ENCODE measurements at places on chromosomes 2 and 18. TPM values are rescaled to one million over a fixed set of nuclear protein-coding genes. Genes with fewer than 3 reads are reported as not detected.

Gene CCDC68
- total RNA-seq: not detected

DNA sequence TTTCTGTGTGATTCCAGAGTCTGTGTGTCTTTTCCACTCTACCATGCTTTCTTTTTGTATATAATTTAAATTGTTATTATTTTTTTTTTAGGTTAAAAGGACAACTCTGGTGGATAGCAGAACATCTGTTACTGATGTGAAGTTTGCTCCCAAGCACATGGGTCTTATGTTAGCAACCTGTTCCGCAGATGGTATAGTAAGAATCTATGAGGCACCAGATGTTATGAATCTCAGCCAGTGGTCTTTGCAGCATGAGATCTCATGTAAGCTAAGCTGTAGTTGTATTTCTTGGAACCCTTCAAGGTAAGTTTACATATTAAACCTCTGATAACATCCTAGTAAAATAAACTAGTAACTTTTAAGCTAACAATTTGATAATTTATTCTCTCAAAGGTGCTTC is 15.3 kb downstream of the SEH1L start:
- no peaks in the 10 kb centered on the region for H3K27me3 ChIP-seq
- no peaks in the 10 kb centered on the region for H3K4me1 ChIP-seq
- H3K27ac ChIP-seq: no peak overlapping the region

- no peaks in the 10 kb centered on the region for H3K36me3 ChIP-seq
- no peak for DNase-seq
- no peak overlapping the region for H3K27ac ChIP-seq
- H3K27me3 ChIP-seq: no peaks in the 10 kb centered on the region
- no peaks in the 10 kb centered on the region for H3K4me1 ChIP-seq
These were observed 40.6 kb downstream of the DHX57 start for GRCh38 chr2:38835015-38835601.

- H3K36me3 ChIP-seq: no peaks in the 10 kb centered on the region
- DNase-seq: no peak
- no peak overlapping the region for H3K4me3 ChIP-seq
- H3K4me1 ChIP-seq: peaks cover 30% of the 10 kb centered on the region
- no peak overlapping the region for H3K27ac ChIP-seq
- no peaks in the 10 kb centered on the region for H3K27me3 ChIP-seq
These were observed 454.6 kb upstream of the TRIB2 start for GRCh38 chr2:12261986-12262680.

DNA sequence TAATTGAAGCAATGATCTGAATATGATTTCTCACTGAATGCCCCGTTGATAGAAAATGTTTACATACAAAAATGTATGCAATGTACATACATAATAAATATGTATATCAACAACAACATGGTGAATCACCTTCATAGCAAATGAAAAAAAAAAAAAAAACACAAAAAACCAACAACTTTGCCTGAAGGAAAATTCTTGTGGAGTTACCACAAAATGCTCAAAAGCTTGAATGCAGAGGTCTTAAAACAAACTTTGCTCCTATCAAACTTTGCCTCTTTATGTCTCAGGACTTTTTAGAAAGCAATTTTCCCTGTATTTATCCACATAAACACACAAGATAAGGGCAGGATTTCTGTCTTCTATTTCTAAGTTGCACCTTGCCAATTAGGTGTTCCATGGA is 92.9 kb upstream of the SIX2 start:
- H3K4me3 ChIP-seq: no peak overlapping the region
- H3K36me3 ChIP-seq: no peaks in the 10 kb centered on the region
- no peak for DNase-seq
- no peaks in the 10 kb centered on the region for H3K27me3 ChIP-seq

- DNase-seq: no peak
- peaks cover 3% of the 10 kb centered on the region for H3K27me3 ChIP-seq
- H3K27ac ChIP-seq: no peak overlapping the region
- H3K36me3 ChIP-seq: no peaks in the 10 kb centered on the region
- no peak overlapping the region for H3K4me3 ChIP-seq
- H3K4me1 ChIP-seq: peaks cover 9% of the 10 kb centered on the region
These were observed 145.8 kb upstream of the ACAA2 start for GRCh38 chr18:49959176-49959575.

- H3K27ac ChIP-seq: no peak overlapping the region
- H3K36me3 ChIP-seq: no peaks in the 10 kb centered on the region
These were observed 662.1 kb downstream of the LRP1B start for GRCh38 chr2:141468761-141469160.

DNA sequence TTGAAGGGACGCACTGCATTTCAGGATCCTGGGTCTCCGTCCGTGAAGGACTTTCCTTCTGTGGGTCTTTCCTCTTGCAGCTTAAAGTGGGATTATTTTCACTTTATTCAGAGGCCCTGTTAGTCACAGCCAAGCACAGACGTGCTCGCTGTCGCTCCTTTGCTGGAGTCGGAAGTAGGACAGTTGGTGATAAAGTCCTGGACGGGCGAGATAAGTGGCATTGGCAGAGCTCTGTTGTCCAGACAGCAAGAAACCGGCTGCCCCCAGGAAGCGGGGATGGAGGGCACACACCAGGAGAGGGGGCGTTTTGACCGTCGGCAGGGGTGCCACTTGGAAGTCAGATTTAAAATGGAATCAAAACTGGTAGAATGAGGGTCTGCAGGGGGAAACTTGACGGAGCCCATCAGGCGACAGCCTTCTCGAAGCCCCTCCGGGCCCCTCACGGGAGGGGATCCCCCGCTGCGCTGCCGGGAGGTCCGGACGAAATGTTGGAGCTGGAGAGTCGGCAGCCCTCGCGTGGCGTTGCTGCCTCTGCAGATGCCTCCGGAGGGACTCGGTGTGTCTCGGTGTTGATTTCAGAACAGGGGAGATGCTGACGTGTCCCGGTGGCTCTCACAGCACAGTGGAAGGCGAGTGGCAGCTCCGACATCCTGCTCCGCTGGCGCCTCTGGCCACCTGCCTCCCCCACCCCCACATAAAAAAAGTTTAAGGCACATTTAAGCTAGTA is 124.2 kb downstream of the NFATC1 start:
- H3K27ac ChIP-seq: peak overlapping the region; percentile 51
- H3K27me3 ChIP-seq: no peaks in the 10 kb centered on the region
- DNase-seq: no peak
- H3K4me3 ChIP-seq: peak overlapping the region; percentile 2
- no peaks in the 10 kb centered on the region for H3K36me3 ChIP-seq

GRCh38 chr2:10514743-10515142 is 66.6 kb upstream of the ODC1 start:
- no peaks in the 10 kb centered on the region for H3K27me3 ChIP-seq
- no peak for DNase-seq
- no peaks in the 10 kb centered on the region for H3K4me1 ChIP-seq
- H3K36me3 ChIP-seq: no peaks in the 10 kb centered on the region

- H3K4me3 ChIP-seq: peak within 1 kb of the TSS; percentile 58
- H3K27me3 ChIP-seq: peaks cover 16% of the 10 kb centered on the region
- H3K27ac ChIP-seq: no peak within 1 kb of the TSS
- H3K4me1 ChIP-seq: peaks cover 5% of the 10 kb centered on the region
- DNase-seq: no peak
These were observed at the start of gene CACNB4 for GRCh38 chr2:152098496-152099366. TSS of gene CACNB4 (minus strand) at chr2:152099044.

Measured in naive thymus-derived CD4-positive, alpha-beta T cell (primary cell).